Eye (tissue), 1 donor: ENCODE measurements at places on chromosomes 2 and 18.

- no peak for DNase-seq
Measured at GRCh38 chr18:58319719-58320118, 275.7 kb downstream of the NEDD4L start.

DNA sequence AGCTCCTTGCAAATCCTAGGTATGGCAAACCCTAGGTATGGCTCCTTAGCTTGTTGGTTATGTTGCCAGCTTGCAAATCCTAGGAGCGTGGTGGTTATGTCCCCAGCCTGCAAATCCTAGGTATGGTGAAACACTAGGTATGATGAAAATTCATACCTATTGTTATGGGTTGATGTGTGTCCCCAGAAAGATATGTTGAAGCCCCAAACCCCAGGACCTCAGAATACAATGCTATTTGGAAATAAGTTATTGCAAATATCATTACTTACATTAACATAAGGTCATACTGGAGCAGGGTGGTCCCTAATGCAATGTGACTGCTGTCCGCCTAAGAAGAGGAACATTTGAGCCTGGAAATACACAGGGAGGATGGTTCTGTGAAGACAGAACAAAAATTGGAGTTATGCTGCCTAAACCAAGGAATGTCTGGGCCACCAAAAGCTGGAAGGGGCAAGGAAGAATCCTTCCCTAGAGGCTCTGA is 220.8 kb downstream of the MYCN start:
- DNase-seq = no peak

- DNase-seq = no peak
Measured at GRCh38 chr2:71725836-71726235, 272.5 kb downstream of the DYSF start.

DNA sequence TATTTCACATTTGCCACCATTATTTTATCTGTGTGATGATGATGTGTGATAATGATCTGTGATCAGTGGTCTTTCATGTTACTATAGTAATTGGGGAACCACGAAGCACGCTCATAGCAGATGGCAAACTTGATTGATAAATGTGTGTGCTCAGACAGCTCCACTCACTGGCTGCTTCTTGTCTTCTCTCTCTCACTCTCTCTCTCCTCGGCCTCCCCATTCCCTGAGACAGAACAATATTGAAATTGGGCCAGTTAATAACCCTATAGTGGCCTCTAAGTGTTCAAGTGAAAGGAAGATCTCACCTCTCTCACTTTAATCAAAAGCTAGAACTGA is 60.7 kb upstream of the RAPGEF4 start:
- no peak for DNase-seq

- no peak for DNase-seq
Measured at GRCh38 chr18:26085056-26085455, 5.4 kb downstream of the SS18 start.

DNA sequence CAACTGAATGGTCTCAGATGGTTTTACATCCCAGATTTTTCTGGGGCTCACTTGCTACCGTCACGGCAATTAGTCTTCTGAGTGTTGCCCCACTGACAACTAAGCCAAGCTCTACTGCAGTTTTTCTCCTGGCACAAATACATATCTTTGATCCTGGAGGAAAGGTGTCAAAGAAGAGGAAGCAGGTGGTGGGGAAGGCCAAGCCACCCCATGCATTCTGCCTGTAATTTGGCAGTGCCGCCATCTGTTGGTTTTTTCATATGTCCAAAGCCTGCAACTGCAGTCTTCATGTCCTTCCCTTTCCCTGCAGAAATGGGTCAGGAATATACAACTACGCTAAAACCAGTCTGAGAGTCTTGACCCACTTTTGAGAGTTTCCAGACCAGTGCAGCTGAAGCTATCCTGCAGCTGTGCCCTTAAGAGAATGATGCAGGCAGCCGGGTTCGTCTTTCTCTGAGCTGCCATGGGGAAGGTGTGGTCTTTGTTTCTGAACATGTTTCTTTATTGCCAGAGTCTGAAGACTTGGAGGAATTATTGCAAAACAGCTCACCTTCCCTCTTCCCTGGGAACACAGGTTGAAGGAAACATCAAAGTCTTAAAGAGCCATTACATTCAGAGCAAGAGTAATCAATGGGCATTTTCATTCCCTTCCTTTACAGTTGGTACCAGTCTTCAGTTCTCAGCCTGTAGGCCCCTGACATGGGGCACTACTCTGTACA is 71.8 kb upstream of the ATL2 start:
- DNase-seq = no peak

- DNase-seq = no peak
Measured at GRCh38 chr2:109457366-109457765, 156.4 kb downstream of the SEPTIN10 start.

GRCh38 chr2:157489983-157490382 is 46.1 kb upstream of the CYTIP start:
- DNase-seq = no peak

DNA sequence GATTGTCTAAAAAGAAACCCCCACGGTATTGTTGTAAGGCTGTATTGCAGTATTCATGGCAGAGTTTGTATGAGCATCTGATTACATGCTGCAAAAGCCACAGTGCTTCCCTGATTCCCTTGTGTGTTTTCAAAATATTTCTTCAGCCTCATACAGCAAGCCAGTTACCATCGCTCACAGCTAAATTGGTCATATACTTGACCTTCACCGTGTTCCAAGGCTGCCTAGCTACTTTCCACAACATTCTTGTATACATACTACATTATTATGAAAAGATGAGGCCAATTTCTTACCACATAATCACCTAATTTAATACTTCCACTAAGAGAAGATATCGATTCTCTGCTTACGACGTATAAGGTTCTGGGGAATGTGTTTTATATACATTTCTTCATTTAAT is 576.3 kb upstream of the CNTNAP5 start:
- DNase-seq = peak; percentile 10

- peak; percentile 75 for DNase-seq
Measured at GRCh38 chr2:121076885-121077549, 208.0 kb downstream of the TFCP2L1 start.

DNA sequence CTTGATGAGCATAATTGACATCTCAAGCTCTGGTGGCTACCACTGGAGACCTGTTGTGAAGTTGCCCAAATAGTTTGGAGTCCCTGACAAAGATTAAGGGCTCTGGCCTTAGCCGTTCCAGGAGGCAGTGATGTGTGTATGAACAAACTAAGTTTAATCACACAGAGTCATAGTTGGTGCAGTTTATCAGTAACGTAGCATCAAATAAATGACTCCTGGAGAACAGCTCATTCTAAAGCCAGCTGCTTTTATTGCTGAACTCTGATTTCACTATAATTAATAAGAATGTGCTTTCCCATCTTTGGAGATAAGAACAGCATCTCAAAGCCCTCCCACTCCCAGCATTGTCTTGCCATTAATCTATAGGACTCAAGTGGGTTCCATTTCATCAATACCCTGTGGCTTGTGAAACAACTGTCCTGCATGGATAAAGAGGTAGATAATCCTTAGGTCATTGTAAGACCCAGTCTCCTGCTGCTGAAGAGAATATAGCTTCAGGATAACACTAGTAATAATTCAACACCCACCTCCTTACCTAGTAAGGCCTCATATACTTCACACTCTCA is 211.4 kb upstream of the THUMPD2 start:
- no peak for DNase-seq

- DNase-seq = no peak
Measured at GRCh38 chr2:137172162-137172561, 406.8 kb downstream of the THSD7B start.

GRCh38 chr2:220641137-220641536 is 931.0 kb downstream of the EPHA4 start:
- DNase-seq = no peak

DNA sequence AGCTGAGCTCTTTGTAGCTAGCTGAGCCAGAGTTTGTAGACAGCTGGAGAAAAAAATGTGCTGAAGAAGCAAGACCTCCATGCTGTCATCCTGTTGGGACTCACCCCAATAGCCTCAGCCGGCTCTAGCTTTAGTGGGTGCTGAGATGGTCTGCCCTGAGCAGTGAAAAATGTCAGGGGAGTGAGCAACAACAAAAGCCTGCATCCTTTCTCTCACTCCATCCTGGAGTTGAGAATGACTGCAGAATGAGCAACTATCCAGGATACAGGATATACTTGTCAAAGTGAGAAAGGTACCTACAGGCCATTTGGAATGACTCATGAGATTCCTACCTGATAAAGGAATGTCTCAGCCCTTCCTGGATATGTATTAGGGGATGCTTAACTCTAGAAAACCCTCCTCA is 146.1 kb upstream of the DLX2 start:
- no peak for DNase-seq

DNA sequence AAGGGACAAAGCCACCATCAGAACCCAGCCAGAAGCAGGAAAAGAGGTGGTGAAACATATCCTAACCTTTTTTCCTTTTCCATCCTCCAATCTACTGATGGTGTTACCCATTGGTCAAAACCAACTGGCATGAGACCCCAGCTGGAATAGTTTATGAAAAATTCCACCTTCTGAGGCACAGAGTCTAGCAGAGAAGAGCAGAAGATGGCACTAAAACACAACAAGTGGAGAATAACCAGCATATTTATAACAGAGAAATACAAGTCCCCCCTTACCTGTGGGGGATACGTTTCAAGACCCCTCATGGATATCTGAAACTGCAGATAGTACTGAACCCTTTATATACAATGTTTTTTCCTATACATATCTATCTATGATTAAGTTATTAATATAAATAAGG is 4.9 kb upstream of the INPP1 start:
- no peak for DNase-seq

GRCh38 chr2:68238955-68239822 is 13.1 kb downstream of the PPP3R1 start:
- no peak for DNase-seq

- no peak for DNase-seq
Measured at GRCh38 chr18:76383636-76384035, 111.4 kb downstream of the ZNF516 start.

- peak; percentile 89 for DNase-seq
Measured at GRCh38 chr2:216694082-216694825, 1.1 kb downstream of the IGFBP5 start.

GRCh38 chr2:163207693-163208370 is 369.3 kb upstream of the KCNH7 start:
- DNase-seq = no peak

DNA sequence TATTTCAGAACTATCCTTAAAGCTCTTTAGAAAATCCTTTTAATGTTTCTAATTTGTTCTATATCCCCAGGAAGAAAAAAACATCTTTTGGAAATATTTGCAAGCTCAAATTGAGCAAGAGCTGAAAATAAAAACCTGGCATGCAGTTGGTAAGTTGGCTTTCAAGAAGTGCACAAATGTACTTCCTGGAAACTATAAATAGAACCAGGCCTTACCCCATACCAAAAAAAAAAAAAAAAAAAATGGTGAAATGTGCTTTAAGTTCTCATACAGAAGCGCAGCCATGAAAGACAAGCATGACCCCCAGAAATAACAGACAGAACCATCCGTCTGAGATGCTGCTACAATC is 178.5 kb downstream of the HDAC4 start:
- DNase-seq = peak; percentile 61

- DNase-seq = no peak
Measured at GRCh38 chr2:17522303-17522702, 4.1 kb upstream of the RAD51AP2 start.

DNA sequence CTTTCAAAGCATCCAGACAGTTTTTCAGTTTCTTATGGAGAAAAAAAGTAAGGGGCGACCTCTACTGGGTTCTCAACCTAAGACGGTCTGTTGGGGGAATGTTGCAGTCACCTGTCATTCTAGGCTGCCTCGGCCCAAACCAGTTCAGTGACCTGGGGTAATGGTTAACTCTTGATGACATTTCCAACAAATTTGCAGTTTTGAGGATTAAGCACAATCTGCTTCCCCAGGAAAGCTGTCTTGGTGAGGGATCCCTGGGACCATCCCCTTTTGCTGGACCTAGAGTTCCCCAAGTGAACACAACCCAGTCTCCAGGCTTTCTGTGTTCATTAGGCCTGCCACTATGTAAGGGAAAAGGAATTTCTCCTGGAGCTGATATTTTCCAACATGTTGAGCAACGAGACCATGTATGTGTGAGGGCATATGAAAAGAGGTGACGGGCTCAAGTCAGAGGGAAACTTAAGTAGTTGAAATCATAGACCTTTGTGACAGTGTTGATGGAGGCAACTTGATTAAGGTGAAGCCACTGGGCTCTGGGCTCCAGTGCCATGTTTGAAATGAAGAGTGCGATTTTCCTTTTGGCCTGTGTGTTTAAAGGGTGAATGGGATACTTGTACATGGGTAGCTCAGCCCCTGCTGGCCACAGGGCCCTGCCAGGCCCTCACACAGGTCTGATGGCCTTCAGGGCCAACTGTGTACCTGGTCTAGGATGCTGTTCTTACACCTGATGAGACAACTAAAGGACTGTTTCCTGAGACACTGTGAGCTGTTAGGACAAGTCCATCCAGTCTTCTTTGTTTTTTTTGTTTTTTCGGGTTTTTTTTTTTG is 27.0 kb downstream of the FOSL2 start:
- no peak for DNase-seq

DNA sequence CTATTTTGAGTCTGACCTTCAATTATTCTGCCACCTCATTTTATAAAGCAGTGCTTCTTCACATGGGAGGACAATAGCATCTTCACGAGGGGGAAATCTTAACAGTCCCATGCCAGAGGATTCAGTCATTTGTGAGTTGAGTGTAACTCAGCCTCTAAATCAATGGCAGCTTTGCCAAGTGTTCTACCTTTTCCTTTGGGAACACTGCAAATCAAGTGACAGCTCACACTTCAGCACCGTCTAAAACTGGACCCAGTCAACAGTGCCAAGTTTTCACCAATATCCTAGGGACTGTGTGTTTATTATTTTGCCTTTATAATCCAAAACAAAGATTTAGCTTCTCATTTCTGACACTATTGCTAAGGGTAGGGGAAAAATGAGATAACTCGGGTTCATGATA is 133.6 kb downstream of the FIGN start:
- DNase-seq = no peak

- DNase-seq = no peak
Measured at GRCh38 chr2:128250229-128251025, 68.2 kb downstream of the HS6ST1 start.

DNA sequence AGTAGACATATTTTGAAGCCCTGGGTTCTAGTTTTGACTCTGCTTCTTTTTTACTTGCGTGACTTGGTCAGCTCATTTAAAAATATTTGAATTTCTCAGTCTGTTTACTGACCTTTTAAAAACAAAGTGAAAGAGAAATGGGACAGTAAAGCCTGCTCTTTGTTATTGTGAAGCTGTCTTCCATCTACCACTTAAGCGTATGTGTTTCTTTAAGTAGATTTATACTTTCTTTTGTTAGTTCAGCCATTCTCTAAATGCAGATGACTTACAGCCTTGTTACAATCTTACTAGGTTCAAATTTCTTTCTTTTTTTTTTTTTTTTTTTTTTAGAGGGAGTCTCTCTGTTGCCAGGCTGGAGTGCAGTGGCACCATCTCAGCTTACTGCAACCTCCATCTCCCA is 79.5 kb downstream of the UBR3 start:
- no peak for DNase-seq

DNA sequence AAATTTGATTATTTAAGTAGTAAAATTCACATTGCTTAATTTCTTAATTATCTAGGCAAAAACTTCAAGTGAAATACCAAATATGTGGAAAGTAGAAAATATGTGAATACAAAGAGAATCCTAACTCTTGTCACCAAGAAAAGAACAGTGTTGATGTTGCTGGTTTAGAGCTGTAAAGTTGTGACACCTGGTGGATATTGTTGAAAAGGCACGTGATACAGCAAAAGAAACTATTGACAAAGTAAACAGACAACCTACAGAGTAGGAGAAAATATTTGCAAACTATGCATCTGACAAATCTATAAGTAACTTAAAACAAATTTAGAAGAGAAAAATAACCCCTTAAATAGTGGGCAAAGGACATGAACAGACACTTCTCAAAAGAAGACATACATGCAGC is 25.6 kb upstream of the ZC3H15 start:
- peak; percentile 29 for DNase-seq
